ENCODE measurements at places on chromosomes 12 and 14.

DNA sequence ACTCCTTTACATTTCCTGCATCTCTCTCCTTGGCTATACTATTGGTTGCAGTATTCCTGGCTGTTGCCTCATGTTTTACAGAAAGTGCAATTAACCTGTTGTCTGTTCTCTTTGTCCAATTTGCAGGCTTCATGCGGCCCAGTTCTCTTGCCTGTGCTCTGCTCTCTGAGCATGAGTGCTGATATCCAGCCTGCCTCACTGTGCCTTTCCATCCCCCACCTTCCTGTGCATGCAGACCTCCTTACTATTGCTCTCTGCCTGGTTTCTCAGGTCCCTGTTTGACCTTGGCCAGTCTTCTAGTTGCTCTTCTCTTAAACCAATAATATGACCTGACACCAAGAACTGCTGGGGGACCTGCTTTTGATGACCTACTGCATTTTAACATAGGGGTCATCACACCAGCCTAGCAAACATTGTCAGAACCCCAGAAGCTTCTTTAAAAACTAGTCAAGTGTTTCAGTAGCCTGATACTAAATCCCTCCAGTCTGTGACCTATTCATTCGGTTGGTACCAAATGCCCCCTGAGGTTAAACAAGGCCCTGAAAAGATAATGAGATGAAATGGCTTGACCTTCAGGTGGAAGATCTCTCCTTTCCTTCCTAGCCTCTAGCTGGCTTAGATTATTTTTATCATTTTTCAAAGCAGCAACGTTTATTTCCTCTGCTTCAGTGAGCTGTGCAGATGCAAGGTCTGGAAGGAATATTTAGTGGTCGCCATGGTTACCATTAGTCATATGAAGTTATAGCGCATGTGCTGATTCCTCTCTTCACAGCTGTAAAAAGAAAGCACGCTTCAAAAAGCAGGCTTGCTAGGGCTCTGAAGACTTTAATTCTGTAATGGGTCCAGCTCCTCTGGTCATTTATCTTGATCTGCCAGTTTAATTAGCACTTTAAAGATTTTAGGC is 216.5 kb downstream of the PHLDA1 start:
- DNase-seq: peak; percentile 96

- DNase-seq: no peak
Measured at GRCh38 chr14:24370748-24371147, 2.8 kb downstream of the NFATC4 start.

DNA sequence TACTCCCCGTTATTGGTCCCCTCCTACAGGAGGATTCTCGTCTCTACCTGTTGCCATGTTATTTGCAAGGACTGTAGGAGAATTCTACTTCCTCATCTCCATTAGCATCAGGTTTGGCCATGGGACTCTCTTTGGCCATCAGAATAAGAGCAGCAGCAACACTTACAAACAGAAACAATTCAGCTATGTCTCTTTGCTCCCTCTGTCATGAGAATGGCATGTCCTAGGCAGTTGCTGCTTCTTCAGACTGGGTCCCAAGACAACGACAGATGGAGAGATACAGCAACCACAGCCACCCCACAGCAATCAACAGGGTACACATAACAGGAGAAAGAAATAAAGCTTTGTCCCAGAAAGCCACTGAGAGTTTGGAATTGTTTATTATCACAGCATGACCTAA is 19.7 kb downstream of the SLC41A2 start:
- DNase-seq: no peak

DNA sequence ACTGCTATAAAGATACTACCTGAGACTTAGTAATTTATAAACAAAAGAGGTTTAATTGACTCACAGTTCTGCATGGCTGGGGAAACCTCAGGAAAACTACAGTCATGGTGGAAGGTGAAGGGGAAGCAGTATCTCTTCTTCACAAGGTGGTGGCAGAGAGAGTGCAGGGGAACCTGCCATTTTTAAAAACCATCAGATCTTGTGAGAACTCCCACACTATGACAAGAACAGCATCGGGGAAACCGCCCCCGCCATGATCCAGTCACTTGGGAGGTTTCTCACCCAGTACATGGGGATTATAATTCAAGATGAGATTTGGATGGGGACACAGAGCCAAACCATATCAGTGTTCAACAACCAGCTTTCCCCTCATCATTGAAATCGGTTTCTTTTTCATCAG is 49.9 kb downstream of the AEBP2 start:
- no peak for DNase-seq

DNA sequence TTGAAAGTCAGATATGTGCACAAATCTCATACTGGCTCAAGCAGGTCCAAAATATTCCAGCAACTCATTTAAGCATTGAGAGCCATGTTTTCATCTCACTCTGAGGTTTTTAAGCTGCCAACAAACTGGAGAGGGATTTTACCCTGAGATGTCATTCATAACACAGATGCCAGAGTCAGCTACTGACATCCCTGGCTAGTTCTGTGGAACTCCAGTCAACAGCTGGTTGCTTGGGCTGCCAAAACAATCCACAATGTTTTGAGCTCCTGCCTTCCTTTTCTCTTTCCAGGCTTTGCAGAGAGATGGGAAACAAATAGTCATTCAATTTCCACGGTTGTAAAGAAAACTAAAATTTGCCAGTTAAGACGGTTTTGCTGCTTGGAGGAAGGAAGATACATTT is 621.2 kb upstream of the FBXO33 start:
- DNase-seq: peak; percentile 17

- DNase-seq: no peak
Measured at GRCh38 chr12:110345963-110346362, 57.5 kb downstream of the ANAPC7 start.

DNA sequence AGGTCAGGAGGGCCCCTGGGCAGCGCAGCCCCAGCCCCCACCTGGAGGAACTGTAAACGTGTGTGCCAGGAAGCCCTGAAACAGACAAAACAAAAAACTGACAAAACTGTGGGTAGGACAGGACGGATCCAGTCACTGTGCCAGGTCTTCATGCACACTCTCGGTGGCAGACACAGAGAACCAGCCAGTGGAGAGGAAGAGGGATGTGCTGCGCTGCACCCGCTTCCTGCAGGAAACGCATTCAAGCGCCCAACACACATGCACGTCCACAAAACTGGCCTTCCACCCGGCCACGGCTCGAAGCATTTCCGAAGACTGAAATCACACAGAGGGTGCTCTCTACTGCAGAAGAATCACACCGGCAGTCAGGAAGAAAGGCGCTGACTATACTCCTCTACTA is 16.9 kb downstream of the BRF1 start:
- DNase-seq: no peak

GRCh38 chr14:73738518-73739173 is 24.5 kb upstream of the PNMA1 start:
- DNase-seq: no peak

GRCh38 chr12:46893434-46893833 is 67.6 kb upstream of the SLC38A4 start:
- no peak for DNase-seq

- no peak for DNase-seq
Measured at GRCh38 chr12:8541562-8541961, 857 bp upstream of the CLEC4E start.

DNA sequence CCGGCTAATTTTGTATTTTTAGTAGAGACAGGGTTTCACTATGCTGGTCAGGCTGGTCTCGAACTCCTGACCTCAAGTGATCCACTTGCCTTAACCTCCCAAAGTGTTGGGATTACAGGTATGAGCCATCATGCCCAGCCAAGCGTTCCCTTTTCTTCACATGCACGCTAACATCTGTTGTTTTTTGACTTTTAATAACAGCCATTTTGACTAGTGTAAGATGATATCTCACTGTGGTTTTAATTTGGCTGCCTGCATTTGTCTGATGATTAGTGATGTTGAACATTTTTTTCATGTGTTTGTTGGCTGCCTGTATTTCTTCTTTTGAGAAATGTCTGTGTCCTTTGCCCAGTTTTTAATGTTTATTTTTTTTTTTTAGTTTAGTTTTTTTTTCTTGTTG is 10.2 kb upstream of the YARS2 start:
- DNase-seq: no peak

DNA sequence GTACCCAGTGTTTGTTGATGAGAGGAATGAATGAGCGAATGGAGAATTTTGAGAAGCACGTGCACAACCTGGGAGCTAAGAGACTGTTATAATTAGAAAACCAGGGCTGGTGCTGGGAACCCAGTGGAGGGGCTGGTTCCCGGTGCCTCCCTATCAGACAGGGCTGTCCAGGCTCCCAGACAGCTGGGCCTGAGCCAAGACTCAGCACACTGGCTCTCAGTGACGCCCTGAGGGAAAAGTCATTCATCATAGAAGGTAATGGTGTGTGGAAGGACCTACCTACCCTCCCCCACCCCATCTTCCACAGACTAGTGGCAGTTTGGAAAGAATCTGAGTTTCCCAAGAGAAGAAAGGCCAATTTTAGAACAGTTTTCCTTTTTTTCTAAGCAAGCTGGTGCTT is 34.7 kb downstream of the KCNA5 start:
- no peak for DNase-seq

DNA sequence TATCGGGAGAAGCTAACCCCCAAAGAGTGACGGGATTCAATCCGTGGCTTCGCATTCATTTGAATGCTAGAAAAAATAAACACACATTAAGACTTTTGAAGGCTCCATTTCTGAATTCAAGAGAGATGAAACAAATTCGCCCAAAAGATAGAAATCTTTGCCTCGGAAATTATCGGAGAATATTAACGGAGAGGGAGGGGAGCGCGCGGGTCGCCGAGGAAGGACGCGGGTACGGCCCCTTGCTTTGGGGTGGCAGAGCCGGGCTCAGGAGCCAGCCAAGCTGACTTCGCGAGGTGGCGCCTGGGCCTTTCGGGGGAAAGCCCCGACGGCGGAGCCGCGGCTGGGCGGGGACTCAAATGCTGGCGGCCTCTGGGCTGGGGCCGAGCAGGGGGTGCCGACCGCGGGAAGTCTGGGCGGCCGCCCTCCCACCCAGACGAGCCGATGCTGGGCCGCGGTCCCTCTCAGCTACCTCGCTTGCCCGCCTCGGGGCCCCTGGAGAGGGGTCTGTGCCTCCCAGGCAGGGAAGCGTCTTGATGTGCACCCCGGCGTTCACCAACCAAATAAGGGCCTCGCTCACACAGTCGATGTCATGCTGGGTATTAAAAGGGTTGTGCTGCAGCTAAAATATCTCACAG is 14.7 kb downstream of the NKX2-1 start:
- no peak for DNase-seq

GRCh38 chr12:42967850-42968249 is 378.3 kb upstream of the PRICKLE1 start:
- DNase-seq: no peak

DNA sequence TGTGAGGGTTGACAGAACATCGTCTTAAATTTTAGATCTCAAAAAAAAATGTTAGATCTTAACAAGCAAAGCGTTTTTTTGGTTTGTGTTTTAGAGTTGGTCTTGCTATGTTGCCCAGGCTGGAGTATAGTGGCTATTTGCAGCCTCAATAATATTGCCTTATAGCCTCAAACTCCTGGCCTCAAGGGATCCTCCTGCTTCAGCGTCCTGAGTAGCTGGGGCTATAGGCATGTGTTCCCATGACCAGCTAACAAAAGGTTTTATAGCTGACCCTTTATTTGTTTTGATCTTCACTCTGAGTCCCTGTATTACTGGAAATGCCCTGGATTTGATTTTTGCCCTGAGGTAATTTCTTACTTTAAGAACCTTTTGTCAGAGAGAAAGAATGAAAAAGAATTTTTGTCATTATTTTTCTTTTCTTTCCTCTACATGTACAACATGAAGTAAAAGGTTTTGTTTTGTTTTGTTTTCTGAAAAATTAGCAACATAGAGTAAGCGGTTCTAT is 5.2 kb downstream of the INHBC start:
- DNase-seq: no peak

- DNase-seq: no peak
Measured at GRCh38 chr12:26599096-26599695, 233.8 kb downstream of the ITPR2 start.

DNA sequence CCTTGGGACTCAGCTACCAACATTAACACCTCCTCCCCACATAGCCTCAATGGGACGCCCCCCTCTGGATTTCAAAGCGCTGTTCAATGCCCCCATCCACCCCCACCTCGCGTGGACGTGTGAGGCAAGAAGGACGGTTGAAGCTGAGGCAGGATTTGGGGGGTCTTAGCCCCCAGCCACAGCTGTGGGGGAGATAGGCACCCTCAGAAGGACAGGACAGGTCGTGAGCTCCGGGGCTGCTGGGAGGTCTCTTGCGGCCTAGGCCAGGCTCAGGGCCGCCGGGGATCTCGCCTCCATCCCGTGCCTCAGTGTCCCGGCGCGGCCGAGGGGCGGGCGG is 8.3 kb upstream of the SP7 start:
- DNase-seq: no peak

DNA sequence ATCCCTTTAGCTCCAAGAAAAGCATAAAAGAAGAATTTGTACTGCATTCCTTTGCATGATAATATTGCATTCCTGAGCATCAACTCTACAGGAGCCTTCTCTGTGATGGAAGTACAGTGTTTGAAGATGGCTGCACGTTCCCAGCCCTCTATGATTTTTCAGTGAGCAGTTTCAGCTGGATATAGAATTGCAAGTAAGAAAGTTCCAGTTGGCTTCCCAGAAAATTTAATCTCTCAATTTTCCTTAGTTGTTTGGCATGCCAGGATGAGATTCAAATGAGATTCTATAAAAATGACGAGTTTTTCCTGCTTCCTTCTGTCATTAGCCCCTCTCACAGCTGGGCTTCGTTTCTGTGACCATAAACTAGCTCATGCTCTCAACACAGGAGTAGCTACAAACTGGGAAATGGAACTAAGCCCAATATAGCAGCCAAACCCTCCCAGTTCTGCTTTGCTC is 109.9 kb downstream of the TTC8 start:
- no peak for DNase-seq

GRCh38 chr12:34400986-34401658 is 378.8 kb downstream of the ALG10 start:
- no peak for DNase-seq

- DNase-seq: no peak
Measured at GRCh38 chr12:54463484-54463883, 9.9 kb downstream of the GTSF1 start.

DNA sequence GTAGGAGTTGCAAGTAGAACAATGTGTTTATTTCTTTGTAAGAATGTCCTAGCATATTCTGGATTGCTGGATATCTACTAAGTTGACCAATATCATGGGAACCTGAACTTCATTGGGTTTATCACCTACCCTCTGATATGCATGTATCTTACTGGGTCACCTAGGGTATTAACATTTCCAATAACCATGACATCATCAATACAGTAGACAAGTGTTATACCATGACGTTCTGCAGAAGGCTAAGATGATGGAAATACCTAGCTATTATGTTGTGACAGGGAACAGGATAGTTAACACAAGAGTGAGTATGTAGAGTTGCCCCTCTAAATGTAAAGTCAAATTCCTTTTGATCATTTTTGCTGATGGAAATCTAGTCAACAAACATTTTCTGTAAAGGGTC is 26.0 kb downstream of the GPR65 start:
- DNase-seq: no peak

DNA sequence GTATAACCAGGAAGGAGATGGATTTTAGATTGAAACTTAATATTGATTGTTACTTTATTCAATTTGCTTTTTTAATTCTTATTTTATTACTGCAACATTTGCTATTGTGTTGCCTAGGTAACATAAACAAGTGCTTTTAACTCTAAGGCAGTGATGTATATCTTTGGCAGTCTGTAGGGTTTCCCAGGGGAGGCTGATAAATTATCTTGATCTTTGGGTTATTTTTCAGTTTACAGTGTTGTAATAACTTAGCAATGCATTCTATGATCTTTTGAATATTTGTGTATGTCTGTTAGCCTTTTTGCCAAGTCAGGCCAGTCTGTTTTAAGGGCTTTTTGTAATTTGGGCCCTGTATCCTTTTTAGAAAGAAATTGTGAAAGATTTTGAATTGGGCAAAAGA is 7.8 kb upstream of the DTD2 start:
- DNase-seq: peak; percentile 53

All from forelimb muscle (tissue), 1 donor.